Vagina (tissue), 2 donors: ENCODE measurements at places on chromosomes 13 and 19. TPM values are rescaled to one million over a fixed set of nuclear protein-coding genes. Genes with fewer than 3 reads are reported as not detected.

KLK15 gene
- not detected for total RNA-seq

NEK5 gene
- total RNA-seq, result 0.98 TPM

ZNF615 gene
- total RNA-seq, result 6.4 TPM

DNA sequence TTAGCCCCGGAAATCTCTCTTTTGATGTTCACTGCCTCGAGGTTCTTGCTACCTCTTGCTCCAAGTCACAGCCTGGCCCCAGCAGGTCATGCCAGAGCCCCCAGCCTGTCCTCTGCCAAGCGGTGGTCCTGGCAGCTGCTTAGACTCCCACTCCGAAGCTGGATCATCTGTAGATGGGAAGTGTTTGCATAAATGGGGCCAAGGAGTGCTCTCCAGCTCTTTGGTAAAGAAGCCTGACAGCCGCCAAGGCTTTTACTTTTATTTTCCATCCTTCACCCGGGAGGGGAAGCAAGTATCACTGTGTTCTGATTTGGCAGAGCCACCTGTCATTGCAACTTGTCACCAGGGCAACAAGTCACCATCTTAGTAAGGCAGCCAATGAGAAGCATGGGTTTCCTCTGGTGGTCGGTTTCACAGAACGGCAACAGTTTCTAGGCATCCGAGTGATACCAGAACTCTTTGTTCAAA, 10.6 kb upstream of the RETN start:
- H3K4me3 ChIP-seq, result no peak overlapping the region
- no peaks in the 10 kb centered on the region for H3K4me1 ChIP-seq
- no peak for DNase-seq
- H3K36me3 ChIP-seq, result no peaks in the 10 kb centered on the region

- H3K4me1 ChIP-seq, result peaks cover 9% of the 10 kb centered on the region
- peak overlapping the region; percentile 91 for H3K27ac ChIP-seq
- no peaks in the 10 kb centered on the region for H3K36me3 ChIP-seq
- no peaks in the 10 kb centered on the region for H3K27me3 ChIP-seq
- no peak for DNase-seq
Measured at GRCh38 chr13:94548821-94549231, 47.1 kb downstream of the TGDS start.

- H3K4me3 ChIP-seq, result no peak overlapping the region
- no peaks in the 10 kb centered on the region for H3K4me1 ChIP-seq
Measured at GRCh38 chr13:112391746-112392145, 15.6 kb downstream of the SPACA7 start.

DNA sequence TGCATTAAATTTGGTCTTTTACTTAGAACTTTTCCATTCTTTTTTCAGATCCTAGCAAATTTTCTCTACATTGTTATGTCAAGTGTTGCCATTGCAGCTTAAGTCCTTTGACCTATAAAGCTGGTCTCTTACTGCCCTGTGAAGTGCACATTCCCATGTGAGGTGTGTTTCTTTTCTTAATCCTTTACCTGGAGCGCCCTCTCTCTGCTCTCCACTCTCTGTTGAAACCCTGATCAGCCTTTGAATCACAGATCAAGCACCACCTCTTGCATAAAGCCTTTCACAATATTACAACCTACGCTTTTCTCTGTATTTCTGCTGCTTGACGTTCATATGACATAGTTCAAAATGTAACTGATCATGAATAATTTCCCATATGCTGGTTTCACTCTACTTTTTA, 84.8 kb downstream of the PCDH17 start:
- H3K27ac ChIP-seq, result no peak overlapping the region
- DNase-seq, result no peak
- no peaks in the 10 kb centered on the region for H3K4me1 ChIP-seq
- no peak overlapping the region for H3K4me3 ChIP-seq
